ENCODE measurements at places on chromosomes 1 and 21.

GRCh38 chr1:38686167-38686926, 173.2 kb downstream of the RRAGC start:
- DNase-seq = no peak

DNA sequence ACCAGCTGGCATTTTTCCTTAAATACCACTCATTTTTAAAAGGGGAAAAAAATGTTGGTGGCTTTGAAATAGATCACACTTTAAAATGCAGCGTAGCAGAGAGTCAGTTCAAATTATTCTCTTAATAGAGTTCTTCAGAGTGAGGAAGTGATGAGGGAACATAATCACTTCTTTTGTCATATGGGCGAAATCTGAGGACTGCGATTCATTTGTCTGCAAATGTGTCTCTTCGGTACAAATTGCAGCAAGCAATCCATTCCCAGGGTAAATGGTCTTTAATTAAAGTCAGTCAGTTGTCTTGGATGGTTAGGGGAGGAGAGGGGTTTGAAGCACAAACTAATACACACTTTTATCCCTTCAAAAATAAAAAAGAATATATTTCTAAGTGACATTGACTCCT, 86.0 kb upstream of the SELENON start:
- no peak for DNase-seq

- DNase-seq = no peak
Measured at GRCh38 chr21:15967661-15968060, 237.9 kb downstream of the USP25 start.

DNA sequence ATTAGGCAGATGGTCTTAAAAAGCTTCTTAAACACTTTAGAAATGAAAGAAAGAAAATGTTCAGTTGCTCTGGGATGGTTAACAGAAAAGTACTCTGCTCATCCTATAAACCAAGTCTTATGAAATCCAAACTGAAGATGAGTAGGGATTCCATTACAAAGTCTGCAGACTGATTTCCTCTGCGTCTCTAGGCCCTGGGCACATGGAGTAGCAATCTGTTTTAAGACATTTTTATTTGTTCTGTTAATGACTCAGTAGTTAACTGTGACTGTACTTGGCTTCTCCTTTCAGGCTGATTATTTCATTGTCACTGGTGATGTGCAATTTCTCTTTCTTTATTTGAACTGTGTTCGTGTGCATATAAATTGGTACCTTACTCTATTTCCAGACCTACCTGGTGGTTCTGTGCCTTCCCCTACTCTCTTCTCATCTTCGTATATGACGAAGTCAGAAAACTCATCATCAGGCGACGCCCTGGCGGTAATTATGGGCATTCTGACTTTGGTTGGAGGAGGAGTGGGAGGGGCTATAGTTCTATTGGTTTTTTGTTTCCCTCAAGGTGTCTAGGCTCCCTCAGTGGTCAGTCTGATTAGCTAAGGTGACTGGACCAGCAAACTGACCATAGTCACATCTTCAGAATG, 30.6 kb downstream of the ATP1A1 start:
- DNase-seq = no peak

DNA sequence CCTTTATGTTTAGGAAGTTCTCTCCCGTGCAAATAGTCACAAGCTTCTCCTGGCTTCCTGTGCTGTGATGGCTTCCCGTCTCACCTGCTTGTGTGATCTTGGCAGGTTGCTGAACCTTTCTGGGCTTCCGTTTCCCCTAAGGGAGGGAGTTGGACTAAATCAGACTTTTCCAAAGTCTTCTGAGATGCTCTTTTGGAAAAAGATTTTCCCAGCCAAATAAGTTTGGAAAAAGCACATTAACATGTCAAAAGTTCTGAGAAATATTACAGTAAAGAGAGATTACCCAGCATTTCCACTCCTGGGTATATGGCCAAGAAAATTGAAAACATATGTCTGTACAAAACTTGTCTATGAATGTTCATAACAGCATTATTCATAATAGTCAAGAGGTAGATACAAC, 36.0 kb upstream of the TENT5C start:
- no peak for DNase-seq

GRCh38 chr1:95627244-95627643, 393.2 kb downstream of the RWDD3 start:
- DNase-seq = no peak

Data from NCI-H1105 treated with DMSO at 0.1 percent for 48 hours (cell line).